ENCODE measurements at places on chromosomes 2 and 18. TPM values are rescaled to one million over a fixed set of nuclear protein-coding genes. Genes with fewer than 3 reads are reported as not detected.

The ABHD1 gene
- not detected for total RNA-seq

The KATNAL2 gene
- 2.1 TPM for total RNA-seq

The TNS1 gene
- total RNA-seq = 3.3 TPM

The GKN2 gene
- not detected for total RNA-seq

The CDCA7 gene
- total RNA-seq = 6.2 TPM

The POTEE gene
- not detected for total RNA-seq

The LBX2 gene
- not detected for total RNA-seq

GRCh38 chr2:8409461-8410260 lies 272.2 kb upstream of the ID2 start:
- no peak for DNase-seq

DNA sequence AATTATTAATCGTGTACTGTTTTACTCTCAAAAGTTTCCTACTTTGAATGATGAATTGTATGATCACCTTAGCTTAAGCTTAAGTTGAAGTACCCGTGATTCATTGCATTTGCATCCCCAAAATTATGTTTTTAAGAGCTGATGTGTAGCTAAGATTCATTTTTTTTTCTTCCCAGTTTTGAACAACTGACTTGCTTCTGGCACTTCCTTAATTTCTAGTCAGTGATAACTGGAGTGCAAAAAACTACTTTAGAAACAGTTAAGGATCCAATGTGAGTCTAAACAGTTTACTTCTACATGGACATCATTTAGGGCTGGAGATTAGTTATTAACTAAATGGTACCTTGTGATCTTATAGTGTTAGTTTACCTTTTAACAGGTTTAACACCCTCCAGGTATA lies 124.0 kb upstream of the CAVIN2 start:
- no peak for DNase-seq

DNA sequence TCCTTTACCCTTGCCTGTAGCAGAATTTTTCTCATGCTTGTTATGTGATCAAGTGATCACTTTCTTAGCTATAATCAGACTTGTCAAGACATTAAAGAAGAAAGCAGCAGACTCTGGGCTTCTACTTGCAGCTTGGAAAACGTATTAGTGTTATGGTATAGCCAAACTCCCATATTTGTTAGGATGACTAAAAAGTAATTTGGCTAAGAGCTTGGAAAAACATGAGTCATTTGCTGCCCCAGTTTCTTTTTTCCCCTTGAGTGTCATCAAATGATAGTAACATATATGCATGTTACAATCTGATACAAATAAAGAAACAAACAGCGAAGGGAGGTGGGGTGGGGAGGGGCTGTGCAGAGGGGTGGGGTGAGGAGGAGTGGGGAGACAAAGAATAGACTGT lies 155.5 kb downstream of the IKZF2 start:
- peak; percentile 57 for DNase-seq

- DNase-seq = no peak
Measured at GRCh38 chr2:166625670-166626069, 131.6 kb upstream of the SCN7A start.

DNA sequence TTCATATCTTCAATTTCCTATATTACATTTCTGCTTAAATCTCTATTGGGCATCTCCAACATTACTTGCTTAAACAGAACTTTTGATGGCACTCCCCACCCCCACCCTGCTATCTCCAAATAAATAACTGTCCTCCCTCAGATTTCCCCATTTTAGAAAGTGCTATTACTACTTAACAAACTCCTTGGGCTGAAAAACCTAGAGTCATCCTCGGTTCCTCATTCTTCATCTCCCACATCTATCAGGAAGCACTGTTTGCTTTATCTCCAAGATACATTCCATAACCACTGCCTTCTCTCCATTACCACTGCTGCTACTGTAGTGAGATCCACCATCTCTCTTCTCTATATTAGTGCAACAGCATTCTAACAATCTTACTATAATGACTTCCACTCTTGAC lies 150.4 kb upstream of the CYRIA start:
- no peak for DNase-seq

DNA sequence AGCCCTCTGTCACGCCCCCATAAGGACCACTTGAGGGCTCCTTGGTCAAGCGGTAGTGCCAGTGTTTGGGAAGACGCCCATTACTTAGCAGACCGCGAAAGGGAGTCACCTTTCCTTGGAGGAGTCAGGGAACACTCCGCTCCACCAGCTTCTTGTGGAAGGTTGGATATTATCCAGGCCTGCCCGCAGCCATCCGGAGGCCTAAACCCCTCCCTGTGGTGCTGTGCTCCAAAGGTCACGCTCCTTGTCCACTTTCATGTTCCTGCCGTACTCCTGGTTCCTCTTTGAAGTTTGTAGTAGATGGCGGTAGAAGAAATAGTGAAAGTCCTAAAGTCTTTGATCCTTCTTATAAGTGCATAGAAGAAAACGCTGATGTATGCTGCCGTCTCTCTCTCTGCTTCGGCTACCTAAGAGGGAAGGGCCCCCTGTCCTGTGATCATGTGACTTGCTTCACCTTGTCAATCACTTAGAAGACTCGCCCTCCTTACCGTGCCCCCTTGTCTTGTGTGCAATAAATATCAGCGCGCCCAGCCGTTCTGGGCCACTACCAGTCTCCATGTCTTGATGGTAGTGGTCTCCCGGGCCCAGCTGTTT lies 1.7 kb upstream of the CATIP start:
- DNase-seq = no peak

DNA sequence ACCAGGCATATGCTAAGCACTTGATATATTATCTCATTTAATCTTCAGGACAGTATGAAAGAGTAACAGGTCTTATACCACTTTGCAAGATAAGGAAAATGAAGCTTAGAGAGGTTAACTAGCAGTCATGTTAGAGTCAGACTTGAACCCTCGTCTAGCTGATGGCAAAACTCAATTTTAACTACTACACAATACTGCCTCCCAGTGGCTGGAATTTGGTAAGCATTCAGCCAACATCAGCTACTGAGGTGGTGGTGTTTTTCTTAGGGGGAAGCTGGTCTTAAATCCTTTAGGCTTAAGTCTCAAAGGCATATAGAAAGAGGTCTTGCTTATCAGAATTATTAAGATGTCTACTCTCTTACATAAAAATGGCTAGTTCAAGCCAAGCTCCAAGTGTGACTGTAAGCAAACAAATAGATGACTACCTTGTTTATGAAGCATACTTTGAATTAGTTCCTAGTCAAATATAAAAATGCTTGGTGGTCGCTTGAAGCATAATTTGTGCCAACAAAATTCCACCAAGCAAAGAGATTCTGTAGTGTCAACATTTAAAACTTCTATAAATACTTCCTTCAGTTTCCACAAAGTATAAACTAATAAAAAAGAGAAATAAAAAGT lies 325.4 kb upstream of the FIGN start:
- peak; percentile 58 for DNase-seq

GRCh38 chr18:56258178-56258577 lies 380.2 kb downstream of the TXNL1 start:
- DNase-seq = no peak

Data from MCF 10A (cell line).